ENCODE measurements at places on chromosomes 1 and 21. TPM values are rescaled to one million over a fixed set of nuclear protein-coding genes. Genes with fewer than 3 reads are reported as not detected.

Gene PADI2
- 2.3 TPM for total RNA-seq

Gene GNAI3
- total RNA-seq = 10.5 TPM

Gene PADI1
- not detected for total RNA-seq

Gene TAS1R1
- not detected for total RNA-seq
